ENCODE measurements at places on chromosomes 1 and 21.

- no peak for DNase-seq
Measured at GRCh38 chr1:116951200-116951935, 41.7 kb downstream of the PTGFRN start.

DNA sequence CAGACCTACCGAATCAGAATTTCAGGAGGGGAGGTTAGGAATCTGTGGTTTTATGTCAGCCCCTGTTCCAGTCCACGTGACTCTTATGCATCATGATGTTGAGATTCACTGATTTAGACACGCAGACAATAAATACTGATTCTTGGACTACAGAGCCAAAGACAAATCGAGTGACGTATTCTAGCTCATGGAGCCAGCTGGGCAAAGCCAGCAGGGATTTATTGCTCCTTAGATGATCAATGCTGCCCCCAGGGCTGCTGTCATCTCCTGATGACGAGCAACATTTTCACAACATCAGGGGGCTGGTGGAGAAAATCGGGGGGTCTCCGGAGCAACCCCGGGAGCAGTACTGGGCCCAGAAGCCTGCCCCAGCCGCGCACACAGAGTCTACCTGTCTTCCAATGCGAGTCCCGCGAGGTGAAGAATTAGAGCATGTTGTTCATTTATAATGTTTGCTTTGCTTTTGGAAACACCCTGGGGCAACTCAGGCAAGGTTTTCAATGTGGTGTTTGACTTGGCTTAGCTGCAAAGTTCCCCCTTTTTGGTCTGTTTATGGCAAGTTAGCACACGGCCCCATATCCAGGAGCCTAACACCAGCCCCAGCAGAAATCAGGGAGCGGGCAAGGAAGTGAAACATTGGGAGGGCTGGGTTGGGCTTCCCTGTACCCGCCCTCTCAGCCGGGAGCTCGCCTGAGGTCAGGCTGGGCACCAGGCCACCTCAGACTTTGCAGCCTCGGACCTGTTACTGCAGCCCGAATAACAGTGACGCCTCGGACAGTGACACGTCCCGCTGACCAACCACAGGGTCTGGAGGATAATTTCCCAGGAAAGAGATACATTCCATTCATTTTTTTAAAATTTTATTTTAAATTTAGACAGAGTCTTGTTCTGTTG, 19.9 kb upstream of the CLDN14 start:
- DNase-seq: no peak

DNA sequence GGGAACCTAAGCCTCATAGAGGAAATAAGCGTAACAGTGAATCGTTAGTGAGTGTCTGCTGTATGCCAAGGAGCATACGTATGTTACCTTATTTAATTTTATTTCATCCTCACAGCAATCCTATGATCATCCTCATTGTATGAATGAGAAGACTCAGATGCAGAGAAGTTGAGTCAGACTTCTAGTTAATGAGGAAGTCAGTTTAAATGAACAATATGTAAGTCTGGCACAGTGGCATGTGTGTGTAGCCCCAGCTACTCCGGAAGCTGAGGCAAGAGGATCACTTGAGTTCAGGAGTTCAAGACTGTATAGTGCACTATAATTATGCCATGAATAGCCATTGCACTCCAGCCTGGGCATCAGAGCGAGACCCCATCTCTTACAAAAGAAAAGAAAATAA, 148.0 kb downstream of the ZZZ3 start:
- DNase-seq: no peak

GRCh38 chr1:155105604-155106011, 22.1 kb upstream of the EFNA1 start:
- DNase-seq: no peak

DNA sequence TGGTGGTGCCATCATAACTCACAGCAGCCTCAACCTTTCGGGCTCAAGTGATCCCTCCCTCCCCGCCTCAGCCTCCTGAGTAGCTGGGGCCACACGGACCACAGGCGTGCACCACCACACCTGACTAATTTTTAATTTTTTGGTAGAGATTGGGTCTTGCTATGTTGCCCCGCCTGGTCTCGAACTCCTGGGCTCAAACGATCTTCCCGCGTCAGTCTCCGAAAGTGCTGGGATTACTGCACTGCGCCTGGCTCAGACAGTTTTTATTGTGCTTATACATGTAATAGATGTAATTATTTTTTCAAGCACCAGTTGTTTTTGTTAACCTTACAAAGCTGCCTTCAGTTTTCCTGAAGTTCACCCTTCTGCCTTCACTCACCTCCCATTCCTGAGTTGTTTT, 38.0 kb upstream of the HMGN1 start:
- DNase-seq: no peak

Data from activated CD8-positive, alpha-beta memory T cell treated with anti-CD3 and anti-CD28 coated beads for 24 hours (primary cell).